GM04504 (cell line): ENCODE measurements at places on chromosomes 11 and 22.

- DNase-seq = no peak
Measured at GRCh38 chr11:108239076-108239475, 16.2 kb downstream of the ATM start.

DNA sequence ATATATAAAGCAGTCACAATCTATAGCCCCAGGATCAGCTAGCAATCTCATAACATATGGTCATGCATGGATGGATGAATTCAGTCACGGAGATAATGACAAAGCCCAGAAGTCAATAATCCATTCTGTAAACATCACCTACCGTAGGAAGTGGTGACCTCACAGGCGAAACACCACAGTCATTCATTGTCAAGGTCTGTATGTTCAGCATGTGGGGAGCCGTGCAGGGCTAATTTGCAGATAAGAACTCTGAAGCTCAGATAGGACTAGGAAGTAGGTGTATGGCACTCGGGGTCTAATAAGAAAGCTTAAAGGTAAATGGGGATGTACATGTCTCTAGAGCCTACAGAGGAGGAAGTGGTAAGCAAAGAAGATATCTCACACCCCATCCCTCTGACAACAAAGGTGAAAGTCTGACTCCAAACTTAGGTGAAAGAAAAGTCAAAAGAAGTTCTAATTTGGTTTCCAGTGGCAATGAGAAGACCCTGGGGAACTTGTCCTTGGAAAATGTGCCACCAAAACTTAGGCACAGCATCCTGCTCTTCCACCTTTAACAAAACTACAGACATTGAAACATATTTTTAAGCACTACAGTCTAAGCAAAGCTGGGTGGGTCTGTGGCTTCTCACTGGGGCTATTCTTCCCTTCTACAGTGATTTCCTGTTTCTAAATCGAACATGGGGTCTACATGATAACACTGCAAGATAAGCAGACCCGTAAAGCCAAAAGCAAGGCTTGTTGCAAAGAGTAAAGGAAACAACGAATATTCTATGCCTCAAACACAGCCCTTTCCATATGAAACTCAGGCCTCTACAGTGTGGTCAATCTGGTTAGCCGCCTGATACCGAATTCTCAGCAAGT, 5.2 kb downstream of the CRTAM start:
- DNase-seq = no peak

- peak; percentile 71 for DNase-seq
Measured at GRCh38 chr11:33802194-33802950, 28.1 kb upstream of the FBXO3 start.

DNA sequence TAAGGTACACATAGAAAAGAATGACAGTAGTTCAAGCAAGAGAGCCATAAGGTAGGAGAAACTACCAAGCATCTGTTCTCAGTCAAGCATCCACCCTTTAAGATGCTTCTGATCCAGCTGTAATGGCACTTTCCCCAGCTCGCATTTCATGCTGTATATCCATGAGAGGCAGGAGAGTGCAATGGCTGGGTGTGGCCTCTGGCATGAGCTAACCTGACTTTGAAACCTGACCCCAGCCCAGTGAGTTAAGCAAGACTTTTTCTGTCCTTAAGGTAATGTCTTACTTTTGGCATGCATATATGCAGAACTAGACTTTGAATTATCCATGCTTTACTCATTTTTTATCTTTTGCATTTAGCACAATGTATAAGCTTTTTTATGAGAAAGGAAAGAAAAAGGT, 79.8 kb upstream of the CNTN5 start:
- no peak for DNase-seq

GRCh38 chr11:64900263-64900678, 16.7 kb downstream of the ATG2A start:
- no peak for DNase-seq

GRCh38 chr22:38798496-38798895, 4.6 kb upstream of the DNAL4 start:
- no peak for DNase-seq

DNA sequence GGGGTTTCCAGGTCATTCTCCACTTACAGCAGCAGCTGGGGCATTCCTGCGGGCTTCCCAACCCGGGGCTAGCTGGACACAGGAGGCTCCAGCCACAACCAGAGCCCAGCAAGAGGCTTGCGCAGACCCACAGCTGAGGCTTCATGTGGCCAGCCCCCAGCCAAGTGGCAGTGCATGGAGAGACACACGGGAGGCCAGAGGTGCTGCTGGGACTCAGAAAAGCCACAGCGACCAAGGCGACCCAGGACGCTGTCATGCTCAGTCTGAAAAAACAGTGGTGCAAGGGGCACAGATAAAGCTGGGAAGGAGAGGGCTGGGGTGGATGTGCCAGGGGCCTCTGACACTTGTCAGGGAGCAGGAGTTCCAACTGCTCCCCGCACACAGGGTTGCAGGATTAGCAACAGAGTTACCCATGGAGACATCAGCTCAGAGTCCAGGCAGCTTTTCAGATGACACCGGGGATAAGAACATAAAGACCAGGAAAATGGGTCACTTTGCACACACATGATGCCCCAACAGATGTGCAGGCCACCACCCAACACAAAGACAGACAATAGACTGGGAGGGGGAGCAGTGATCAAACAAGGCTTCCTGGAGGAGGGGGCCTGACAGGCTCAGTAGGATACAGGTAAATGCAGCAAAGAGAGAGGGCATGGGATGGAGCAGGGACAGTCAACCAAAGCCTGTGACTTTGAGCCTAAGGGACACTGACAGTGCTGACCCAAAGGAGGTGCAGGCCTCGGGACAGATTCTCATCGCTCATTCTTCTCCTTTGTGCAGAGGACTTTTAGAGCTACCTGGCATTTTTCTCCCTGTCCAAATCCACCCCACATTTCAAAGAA, 6.9 kb upstream of the NEAT1 start:
- DNase-seq = no peak

DNA sequence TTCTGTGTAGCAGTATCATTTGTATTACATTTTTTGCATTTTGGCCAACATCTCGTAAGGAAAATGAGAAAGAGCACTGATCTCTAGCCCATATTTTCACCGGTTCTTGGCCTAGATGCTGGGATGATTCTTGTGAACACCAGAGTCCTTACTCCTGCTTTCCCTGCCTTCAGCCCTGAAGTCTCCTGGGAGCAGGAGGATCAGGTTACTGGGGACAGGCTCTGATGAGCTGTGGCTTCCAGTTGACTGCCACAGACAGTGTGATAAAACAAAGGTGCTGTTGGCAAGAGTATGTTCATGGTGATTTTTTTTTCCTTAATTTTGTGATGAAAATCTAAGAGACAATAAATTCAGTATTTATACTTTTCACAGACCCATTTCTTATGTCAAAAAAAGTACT, 34.2 kb upstream of the ADSL start:
- no peak for DNase-seq

DNA sequence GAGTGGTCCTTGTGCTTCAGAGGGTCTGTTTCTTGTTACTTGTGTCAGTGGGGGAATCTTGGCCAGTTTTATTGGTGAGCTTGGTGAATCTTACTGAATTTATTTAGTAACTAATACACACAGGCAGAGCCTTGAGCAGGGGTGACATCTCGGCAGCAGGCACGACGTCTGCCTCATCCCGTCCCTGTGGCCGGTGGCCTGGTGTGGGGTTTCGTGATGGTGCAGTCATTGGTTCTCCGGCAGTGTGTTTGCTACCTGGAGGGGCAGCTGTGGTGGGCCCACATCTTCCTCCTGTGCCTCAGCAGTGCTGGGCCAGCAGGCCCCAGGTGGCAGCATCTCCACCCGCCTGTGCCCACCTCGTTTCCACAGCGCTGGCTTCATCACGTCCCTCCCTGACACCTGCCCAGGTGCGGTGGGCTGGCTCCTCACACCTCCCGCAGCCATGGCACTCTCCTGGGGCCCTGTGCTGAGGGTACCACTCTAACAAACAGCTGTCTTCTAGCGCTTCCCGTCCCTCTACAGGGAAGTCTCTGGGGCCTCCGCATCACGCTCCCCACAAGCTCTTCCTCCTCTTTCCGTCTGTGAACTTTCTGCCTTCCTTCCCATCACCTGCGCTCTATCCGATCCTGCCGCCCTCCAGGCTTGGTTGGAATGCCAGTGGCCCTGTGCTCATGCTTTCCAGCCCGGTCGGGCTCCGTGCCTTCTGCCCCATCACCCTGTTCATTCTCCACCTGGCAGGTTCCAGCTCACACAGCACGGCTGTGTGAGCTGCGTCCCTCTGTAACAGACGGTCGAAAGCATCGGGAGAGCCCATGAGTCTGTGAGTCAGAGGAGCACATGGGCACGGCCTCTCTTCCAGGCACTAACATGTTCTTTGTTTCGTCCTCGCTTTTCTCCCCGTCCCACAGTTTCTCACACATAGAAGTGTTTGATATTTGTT, 203.4 kb downstream of the TBC1D22A start:
- peak; percentile 18 for DNase-seq

GRCh38 chr22:21594865-21595452, 27.4 kb downstream of the UBE2L3 start:
- no peak for DNase-seq

- no peak for DNase-seq
Measured at GRCh38 chr11:131588057-131588456, 217.6 kb downstream of the NTM start.

DNA sequence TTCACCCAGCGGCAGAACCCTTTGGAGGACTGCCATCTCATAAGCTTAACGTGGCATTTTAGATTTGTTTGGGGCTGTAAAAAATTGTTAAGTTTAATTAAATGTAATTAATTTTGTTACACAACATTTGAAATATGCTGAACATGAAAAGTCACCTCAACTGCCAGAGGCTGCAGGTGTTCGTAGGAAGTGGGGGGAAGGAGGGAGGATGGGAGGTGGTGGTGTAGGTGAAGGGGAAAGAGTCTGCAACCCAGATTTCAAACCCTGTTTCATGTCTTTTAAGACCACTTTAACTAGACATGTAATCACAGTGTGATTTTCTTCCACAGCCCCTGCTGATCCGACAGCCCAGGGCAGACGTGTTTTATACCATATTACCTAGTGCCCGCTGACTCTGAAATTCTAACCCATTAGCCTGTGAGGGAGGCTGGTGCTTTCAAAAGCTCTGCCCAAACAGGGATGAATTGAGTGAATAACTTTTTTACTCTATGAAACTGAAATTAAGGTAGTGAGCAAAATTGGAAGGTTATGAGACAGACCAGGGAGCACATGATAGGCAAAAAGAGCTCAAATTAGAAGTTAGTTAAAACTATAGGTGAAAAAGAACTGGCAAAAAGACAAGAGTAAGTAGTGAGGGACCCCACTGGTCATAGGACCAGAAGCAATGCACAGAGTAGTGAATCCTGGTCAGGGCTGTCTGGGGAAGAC, 279.8 kb downstream of the DDX10 start:
- DNase-seq = no peak

GRCh38 chr11:107017433-107018218, 650 bp downstream of the GUCY1A2 start:
- no peak for DNase-seq

GRCh38 chr11:8834379-8834778, 76.6 kb upstream of the AKIP1 start:
- DNase-seq = no peak

GRCh38 chr11:64529559-64530520, 61.2 kb upstream of the SLC22A12 start:
- DNase-seq = no peak
